ENCODE measurements at places on chromosomes 5 and 9.

- no peak for DNase-seq
These were observed 103.1 kb upstream of the SARDH start for GRCh38 chr9:133841167-133841812.

GRCh38 chr5:160421625-160422258, at the start of gene PTTG1:
Gene PTTG1, plus strand, starts transcription at chr5:160421855. Its CDS starts 458 bp downstream, at chr5:160422313.
- DNase-seq: peak; percentile 88

- no peak for DNase-seq
These were observed 38.5 kb upstream of the ADAMTS16 start for GRCh38 chr5:5101676-5102075.

- no peak for DNase-seq
These were observed 55.9 kb downstream of the NDUFAF2 start for GRCh38 chr5:61000887-61001286.

- peak; percentile 70 for DNase-seq
These were observed 2.1 kb downstream of the MXD3 start for GRCh38 chr5:177309351-177310191.

DNA sequence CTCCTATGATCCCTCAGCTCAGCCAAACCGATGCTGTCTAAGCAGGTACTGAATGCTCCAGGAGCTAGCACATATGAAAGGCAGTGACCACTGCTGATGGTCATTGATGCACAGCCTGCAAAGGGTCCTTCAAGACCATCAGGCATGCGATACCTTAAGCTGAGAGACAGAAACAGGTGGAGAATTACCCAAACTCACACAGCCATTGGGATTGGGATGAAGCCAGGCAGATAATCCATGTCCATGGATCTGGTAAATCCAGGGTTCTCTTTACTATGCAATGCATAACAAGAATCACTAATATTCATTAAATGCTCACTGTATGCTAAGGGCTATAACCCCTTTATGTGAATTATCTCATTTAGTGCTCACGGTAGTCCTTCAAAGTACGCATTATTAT, 36.2 kb downstream of the RAPGEF1 start:
- no peak for DNase-seq

GRCh38 chr5:178439493-178440180, 150.6 kb downstream of the COL23A1 start:
- DNase-seq: no peak

- peak; percentile 26 for DNase-seq
These were observed 151.5 kb upstream of the SMC2 start for GRCh38 chr9:103942651-103943050.

- DNase-seq: no peak
These were observed 6.1 kb downstream of the TBC1D13 start for GRCh38 chr9:128792978-128793686.

DNA sequence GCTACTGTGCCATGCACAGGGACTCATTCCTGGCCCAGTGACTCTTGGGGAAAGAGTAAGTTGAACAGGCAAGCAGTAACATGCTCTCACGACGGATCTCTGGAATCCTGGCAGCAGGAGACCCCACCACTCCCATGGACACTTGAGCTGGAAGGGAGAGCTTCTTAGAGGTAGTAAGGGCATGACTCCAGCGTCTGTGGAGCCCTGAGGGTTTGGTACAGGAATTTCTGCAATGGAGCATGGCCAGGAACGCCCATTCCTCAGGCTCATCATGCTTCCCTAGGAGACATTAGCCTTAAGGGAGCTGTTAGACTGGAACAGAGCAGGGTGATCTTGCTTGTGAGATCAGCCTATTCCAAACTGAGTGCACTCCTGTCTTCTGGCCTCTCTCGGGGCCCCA, 212.9 kb downstream of the MAT2B start:
- DNase-seq: no peak

DNA sequence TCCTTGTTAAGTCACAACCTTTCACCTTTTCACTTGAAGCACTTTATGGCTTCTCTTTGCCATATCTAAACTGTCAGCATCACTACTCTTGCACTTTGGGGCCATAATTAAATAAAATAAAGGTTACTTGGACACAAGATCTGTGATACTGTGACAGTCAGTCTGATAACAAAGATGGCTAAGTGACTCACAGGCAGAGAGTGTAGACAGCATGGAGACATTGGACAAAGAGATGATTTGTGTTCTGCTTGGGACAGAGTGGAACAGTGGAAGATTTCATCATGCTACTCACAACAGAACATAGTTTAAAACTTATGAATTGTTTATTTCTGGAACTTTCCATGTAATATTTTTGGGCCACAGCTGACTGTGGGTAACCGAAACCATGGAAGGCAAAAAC, 81.7 kb upstream of the SMC5 start:
- no peak for DNase-seq

DNA sequence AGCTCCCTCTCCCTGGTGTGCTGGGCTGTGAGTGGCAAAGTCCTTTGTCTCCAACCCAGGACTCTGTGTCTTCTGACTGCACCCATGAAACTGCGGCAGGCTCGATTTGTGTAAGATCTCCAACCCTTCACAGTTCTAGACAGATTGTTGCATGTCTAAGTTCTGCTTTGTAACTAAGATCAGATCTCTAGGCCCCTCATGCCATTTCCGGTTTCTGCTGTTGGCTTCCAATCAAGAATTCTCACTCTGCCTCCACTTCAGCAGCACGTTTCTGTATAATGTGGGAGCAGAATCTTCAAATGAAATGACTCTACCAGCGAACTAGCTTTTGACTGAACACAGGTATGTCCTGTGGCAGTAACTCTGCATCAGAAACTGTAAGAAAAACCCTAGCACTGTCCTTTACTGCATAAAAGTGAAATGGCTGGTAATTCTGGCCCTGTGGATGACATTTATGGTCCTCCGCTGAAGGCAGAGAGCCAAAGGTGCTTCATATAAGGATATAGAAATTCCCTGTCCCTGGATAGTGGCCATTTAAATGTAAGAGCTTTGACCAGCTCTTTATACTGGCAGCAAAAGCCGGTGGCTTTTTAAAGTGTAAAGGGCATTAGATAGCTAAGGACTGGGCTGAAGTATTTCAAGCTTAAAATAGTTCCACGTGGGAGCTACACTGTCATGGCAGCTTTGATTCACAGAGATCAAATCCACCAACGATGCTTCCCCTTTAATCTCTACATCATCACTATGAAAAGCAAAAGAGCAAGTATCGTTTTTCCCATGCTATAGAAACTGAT, 319.0 kb upstream of the CDH6 start:
- DNase-seq: no peak

DNA sequence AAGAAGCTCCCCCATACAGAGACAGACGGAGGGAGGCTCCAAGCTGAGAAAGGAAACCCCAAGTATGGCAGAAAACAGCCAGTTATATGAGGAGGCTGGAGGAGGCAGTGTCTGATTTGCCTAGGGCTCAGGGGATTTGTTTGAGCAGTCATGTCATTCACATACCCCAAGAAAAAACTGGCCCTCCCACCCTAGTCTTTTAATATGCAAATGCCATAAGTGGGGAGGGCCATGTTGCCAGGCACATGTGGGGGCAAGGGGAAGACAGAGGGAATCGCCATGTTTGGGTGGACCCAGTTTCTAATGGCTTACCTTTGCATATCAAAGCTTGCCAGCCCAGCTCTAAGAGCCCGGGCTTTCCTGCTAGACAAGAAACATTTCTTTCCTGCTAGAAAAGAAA, 1163.8 kb downstream of the TAF11L14 start:
- DNase-seq: peak; percentile 55

DNA sequence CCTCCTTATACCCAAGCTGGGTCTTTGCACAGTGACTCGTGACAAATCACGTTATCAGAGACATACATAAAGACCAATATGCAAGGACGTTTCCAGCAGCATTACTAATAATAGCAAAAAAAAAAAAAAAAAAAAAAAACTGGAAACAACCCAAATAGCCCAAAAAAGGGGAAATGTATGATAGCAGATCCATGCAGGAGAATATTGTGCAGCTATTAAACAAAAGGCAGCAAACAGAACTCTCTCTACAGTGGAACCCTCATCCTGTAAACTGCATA, 37.7 kb downstream of the C5orf15 start:
- no peak for DNase-seq

GRCh38 chr5:51471630-51472029, 88.4 kb downstream of the ISL1 start:
- no peak for DNase-seq
